Head of caudate nucleus (tissue), 42 donors: ENCODE measurements at places on chromosomes 13 and 19.

DNA sequence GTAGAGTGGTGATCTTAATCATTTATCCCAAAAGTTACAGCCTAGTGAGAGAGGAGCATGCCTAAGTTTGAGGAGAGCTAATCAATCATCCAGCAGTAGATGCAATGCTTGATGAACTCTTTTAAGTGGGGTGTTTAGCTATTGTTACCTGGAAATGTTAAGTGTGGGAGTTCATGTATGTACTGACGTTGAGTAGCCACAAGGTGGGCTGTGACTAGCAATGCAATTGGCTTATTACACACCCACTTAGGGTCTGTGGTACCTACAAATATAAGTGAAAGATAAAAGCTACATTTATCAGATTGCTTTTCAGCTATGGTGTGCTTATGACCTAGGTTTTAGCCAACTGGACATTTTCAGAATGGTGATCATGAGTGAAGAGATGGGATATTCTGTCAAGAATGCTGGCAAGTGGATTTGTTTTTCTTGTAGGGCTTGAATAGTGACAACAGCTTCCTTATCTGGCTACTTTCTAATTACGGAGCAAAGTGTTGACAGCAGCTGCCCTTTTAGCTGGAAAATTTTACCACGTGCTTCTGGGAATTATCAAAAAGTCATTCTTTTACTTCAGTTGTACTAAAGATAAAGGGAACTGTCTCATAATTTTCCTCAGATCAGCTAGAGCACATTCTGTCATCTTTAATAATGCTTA lies 170.6 kb downstream of the POSTN start:
- no peak for DNase-seq

DNA sequence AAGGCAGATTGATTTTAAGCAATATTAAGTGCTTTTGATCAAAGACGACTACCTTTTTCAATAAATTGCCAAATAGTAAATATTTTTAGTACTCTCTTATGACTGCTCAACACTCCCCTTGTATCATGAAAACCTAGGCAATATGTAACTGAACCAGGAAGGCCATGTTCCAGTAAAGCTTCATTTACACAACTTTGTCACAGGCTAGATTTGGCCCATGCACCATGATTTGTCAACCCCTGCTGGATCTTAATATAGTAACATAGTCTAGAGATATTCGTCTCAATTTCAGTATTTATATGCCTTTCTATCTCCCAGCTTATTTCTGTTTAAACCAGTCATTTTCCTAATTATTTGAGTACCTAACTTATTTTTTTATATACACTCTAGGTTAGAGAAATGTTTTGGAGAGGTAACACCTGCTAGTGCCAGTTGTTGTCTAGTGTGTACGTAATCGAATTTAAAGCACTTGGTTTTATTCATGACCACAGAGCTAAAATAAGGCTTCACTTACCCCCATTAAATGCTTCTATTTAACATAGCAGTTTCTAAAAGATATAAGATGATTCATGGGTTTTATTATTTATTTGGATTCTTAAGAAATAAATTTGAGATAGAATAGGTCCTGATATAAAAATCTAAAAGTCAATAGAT lies 21.0 kb downstream of the TPP2 start:
- DNase-seq, result no peak

DNA sequence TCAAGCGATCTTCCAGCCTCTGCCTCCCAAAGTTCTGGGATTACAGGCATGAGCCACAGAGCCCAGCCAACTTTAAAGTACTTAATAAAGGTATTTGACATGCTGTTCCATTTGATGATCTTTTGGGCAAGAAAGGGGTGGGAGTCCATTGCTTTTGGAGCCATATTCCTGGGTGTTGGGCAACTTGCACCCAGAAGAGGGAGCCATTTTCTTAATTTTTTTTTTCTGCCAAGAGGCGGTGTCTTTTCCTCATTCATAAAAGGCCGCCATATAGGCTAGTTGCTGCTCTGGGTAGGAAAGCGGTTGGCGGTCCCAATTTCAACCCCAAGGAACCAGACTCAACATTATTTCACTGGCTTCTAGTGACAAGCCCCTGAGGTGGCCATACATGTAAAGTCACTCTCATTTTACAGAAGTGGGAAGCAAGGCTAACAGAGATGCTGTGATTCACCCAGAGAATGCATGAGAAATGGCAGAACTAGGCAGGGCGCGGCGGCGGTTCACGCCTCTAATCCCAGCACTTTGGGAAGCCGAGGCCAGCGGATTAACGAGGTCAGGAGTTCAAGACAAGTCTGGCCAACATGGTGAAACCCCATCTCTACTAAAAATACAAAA lies 139.6 kb downstream of the CACNA1A start:
- no peak for DNase-seq

DNA sequence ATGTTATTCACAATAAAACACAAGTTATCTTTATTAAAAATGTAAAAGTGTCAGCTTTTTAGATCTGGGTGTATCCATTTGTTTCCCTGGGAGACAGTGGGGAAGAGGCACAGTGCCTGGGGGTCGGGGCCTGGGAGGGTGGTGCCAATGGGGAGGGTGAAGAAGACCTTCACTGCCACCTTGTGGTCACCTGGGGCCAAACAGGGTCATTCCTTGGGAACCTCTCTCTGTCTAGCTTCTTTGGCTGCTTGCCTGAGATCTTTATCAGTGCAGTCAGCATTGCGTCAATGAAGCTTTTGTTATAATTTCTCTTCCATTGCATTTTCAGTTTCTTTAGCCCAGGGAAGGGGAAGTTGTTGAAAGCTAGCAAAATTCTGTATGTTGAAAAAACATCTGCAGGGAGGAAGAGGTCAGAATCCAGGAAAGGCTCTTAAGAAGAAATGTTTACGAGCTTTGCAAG lies 39.1 kb downstream of the PCDH8 start:
- peak; percentile 60 for DNase-seq

GRCh38 chr19:53158119-53158656 lies 665 bp downstream of the ZNF347 start:
- peak; percentile 22 for DNase-seq

GRCh38 chr13:22915442-22916082 lies 265.2 kb upstream of the SGCG start:
- DNase-seq, result peak; percentile 78

DNA sequence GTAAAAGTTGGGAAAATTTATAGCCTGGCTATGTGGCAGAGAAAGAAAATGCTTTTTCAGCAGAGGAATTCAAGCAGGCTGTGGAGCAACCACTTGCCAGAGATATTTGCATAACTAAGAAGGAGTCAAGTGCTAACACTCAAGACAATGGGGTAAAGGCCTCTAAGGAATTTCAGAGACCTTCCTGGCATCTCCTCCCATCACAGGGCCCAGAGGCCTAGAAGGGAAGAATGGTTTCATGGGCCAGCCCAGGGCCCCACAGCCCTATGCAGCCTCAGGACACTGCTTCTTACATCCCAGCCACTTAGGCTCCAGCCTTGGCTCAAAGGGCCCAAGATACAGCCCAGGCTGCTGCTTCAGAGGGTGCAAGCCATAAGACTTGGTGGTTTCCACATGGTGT lies 14.3 kb downstream of the SLC15A1 start:
- no peak for DNase-seq

- DNase-seq, result peak; percentile 17
Observed at GRCh38 chr19:10518444-10519361, 1.5 kb upstream of the S1PR5 start.

GRCh38 chr13:80444240-80445015 lies 103.5 kb upstream of the SPRY2 start:
- DNase-seq, result no peak

- DNase-seq, result no peak
Observed at GRCh38 chr13:102972191-102972590, 94.0 kb downstream of the SLC10A2 start.

DNA sequence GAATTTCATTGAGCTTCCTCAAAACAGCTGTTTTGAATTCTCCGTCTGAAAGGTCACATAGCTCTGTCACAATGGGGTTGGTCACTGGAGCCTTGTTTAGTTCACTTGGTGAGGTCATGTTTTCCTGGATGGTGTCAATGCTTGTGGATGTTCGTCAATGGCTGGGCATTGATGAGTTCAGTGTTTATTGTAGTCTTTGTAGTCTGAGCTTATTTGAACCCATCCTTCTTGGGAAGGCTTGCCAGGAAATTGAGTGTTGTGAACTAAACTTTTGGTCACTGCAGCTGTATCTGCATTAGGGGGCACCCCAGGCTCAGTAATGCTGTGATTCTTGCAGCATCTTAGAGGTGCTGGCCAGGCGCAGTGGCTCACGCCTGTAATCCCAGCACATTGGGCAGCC lies 22.0 kb downstream of the BLOC1S3 start:
- peak; percentile 56 for DNase-seq

- peak; percentile 98 for DNase-seq
Observed at GRCh38 chr19:18322759-18323460, at the start of gene LSM4. Gene LSM4 (minus strand): TSS chr19:18323076. CDS start chr19:18323020, 56 bp downstream.

DNA sequence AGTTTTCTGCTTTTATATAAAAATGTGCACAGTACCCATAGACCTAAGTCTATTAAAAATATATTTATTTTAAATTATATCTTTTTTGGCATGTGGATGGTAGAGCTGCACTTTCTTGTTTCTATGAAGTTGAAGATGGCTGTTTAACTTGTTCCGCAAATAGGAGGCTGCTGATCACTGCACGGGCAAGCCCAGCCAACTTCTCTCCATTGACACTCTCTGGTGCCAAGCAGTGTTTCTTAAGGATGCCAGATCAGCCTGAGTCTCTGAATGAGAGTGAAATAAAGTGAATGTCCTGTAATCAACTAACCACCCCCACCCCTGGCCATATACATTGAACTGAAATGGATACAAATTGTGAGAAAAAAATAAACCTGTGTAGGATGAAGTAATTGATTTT lies 202.9 kb upstream of the KLHL1 start:
- no peak for DNase-seq

DNA sequence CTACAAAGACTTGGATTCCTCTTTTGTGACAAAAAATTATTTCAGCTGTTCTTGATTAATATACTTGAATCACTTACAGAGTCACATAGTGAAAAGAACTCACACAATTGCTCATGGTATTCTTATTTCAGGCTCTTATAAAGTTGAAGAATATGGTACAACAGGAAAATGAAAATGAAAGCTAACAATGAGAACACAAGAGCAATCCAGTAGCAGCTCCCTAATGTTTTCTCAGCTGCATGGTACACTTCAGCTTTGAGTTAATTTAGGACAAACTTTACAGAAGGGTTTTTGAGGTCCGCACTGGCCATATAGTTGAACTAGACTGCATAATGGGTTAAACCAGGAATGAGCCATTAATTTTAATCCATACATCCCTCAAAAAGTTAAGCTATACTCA lies 1261.8 kb downstream of the SLITRK5 start:
- DNase-seq, result no peak

DNA sequence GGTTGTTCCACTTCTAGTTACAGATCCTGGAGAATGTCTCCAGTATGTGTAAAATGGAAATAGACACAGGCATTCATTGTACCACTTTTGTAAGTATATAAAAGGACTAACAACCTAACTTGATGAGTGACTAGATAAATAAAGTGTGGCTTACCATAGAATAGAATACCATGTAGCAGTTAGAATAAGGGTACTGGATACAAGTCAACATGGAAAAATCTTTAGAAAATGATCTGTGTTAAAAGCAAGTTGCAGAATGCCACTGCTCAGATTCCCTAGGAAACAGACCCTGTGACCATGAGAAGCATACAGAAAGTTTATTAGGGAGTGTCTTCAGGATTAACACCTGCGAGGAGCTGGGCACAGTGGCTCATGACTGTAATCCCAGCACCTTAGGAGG lies 25.9 kb upstream of the RNASEH2B start:
- no peak for DNase-seq

GRCh38 chr19:38346837-38347236 lies 11.2 kb downstream of the CATSPERG start:
- no peak for DNase-seq

- DNase-seq, result no peak
Observed at GRCh38 chr19:14985133-14985532, 5.5 kb upstream of the SLC1A6 start.

DNA sequence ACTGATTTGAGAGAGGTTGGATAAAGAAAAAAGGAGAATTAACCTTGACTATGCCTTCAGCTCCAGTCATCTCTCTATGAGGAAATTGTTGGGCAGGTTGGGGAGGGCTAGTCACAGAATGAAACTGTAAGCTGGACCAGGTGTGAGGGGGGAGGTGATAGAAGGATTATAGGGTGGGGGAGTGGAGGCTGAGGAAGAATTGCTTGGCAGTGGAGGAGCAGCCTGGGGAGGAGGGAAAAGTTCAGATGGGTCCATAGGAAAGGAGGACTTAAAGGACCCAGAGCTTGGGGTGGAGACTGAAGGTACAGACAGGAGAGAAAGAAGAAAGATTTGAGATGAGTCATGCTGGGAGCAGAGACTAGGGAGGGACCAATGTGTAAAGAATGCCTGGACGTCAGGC lies 8.2 kb upstream of the ZNF431 start:
- no peak for DNase-seq

- DNase-seq, result no peak
Observed at GRCh38 chr13:24066405-24067295, 93.9 kb upstream of the SPATA13 start.

GRCh38 chr19:33464733-33465115 lies 56.9 kb downstream of the PEPD start:
- no peak for DNase-seq

DNA sequence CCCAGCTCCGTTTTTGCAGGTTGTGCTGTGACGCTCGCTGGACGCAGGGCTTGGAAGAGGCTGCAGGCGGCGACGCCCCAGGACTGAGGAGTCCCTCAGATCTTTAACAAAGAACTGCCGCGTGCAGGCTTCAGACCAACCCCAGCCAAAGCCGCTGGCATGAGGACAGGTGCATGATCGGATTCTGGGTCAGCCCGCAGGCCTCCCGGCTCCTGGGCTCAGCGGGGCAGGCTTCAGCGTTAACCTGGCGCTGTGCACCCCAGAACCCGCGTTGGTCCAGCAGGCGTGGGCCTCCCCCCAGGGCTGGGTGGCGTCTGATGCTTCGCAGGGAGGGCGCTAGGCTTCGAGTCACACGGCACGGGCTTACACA lies 920 bp upstream of the TIMM13 start:
- DNase-seq, result peak; percentile 25

- DNase-seq, result no peak
Observed at GRCh38 chr19:45553464-45553863, 31.1 kb downstream of the OPA3 start.

DNA sequence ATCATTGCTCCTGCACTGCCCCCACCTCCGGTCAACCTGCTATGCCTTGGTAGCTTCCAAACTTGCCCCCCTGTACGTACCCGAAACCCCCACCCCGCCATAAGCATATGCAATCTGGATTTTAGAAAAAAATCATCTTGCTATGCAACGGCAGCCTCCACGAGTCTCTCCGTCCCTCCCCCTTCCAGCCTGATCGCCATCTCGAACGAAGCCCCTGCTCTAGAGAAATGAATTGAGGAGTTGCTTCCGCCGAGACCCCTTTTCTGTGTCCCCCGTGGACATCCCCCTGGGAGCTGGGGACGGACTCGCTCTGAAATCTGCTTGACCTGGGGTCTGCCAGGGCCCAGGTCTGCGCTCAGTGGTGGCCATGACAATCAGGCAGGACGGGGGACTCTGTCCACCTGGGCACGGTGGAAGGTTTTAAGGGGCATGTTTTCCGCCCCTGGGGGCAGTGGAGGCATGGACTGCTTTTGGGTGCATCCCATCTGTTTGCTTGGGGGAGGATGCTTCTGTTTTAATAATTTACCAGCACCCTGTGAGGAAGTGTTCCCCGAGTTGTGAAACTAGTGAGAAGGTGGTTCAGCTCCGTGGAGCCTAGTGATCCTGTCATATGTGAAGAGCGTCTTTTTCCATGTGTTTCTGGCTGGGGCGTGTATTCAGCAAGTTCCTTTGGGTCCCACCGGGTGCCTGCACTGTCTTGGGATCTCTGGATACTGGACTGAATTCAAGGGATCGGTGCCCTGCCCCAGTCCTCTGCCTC lies 1.0 kb downstream of the KDM4B start:
- no peak for DNase-seq

- DNase-seq, result no peak
Observed at GRCh38 chr13:77150651-77151050, 123.7 kb upstream of the FBXL3 start.

GRCh38 chr13:107376341-107377125 lies 808.6 kb upstream of the ARGLU1 start:
- DNase-seq, result no peak
